ENCODE measurements at places on chromosomes 3 and 15. TPM values are rescaled to one million over a fixed set of nuclear protein-coding genes. Genes with fewer than 3 reads are reported as not detected.

Gene MPI
- total RNA-seq = 35.0 TPM

Gene CHRNA3
- not detected for total RNA-seq

Gene SPSB4
- 0.26 TPM for total RNA-seq

Gene PPP1R2
- 120 TPM for total RNA-seq

Gene EAF2
- total RNA-seq = 5.6 TPM

Gene CPNE4
- total RNA-seq = under 0.01 TPM

Gene ACOX2
- not detected for total RNA-seq

Gene ADAMTS17
- total RNA-seq = 2.0 TPM

Gene TIGIT
- total RNA-seq = not detected

Gene GOLGA6L7
- not detected for total RNA-seq

Gene GRIP2
- total RNA-seq = under 0.01 TPM

Gene TCTA
- total RNA-seq = 4.5 TPM

Gene COL6A6
- total RNA-seq = not detected

Gene CCR9
- total RNA-seq = not detected

Gene ZKSCAN7
- total RNA-seq = 2.9 TPM

Gene BHLHE40
- total RNA-seq = 42.9 TPM

Gene MCCC1
- 20.2 TPM for total RNA-seq

Gene CIDEC
- not detected for total RNA-seq

Gene FBXO40
- total RNA-seq = not detected

Gene CRYGS
- 0.79 TPM for total RNA-seq

Gene TICRR
- total RNA-seq = 0.26 TPM

Gene RCN2
- total RNA-seq = 60.6 TPM

Gene GPR176
- total RNA-seq = 3.4 TPM

Gene BMF
- 1.4 TPM for total RNA-seq

Gene ZBTB47
- 5.8 TPM for total RNA-seq

Gene GREM1
- 3.7 TPM for total RNA-seq

Gene NR1I2
- total RNA-seq = not detected

Gene KCNH8
- total RNA-seq = not detected

Gene ATP2B2
- total RNA-seq = not detected

Gene ETFA
- total RNA-seq = 223 TPM

Gene DHFR2
- total RNA-seq = 1.9 TPM

Gene KLHDC8B
- total RNA-seq = 37.9 TPM

Gene C3orf49
- not detected for total RNA-seq

Gene VPS8
- total RNA-seq = 56.9 TPM

Gene C3orf22
- total RNA-seq = not detected

Gene WDR49
- total RNA-seq = 1.1 TPM

Gene LRTM1
- not detected for total RNA-seq

Gene TM2D3
- 23.0 TPM for total RNA-seq

Gene PLCB2
- total RNA-seq = not detected

Gene MBNL1
- total RNA-seq = 54.8 TPM

Gene FRMD5
- 2.0 TPM for total RNA-seq

Gene ARGFX
- not detected for total RNA-seq

Gene CAMP
- 11.3 TPM for total RNA-seq

Gene SST
- total RNA-seq = not detected

Gene FSIP1
- 28.8 TPM for total RNA-seq

Gene PRTG
- under 0.01 TPM for total RNA-seq

Gene HRG
- total RNA-seq = not detected

Gene ITIH1
- total RNA-seq = not detected

Gene GOLGA6D
- total RNA-seq = not detected

Gene TNFSF10
- total RNA-seq = 24.6 TPM

Gene CCK
- 1.1 TPM for total RNA-seq

Gene IL12A
- total RNA-seq = 0.26 TPM

Gene GPR160
- 2.0 TPM for total RNA-seq

Gene BCHE
- total RNA-seq = 0.51 TPM

Gene PIERCE2
- 1.8 TPM for total RNA-seq

Gene EPHA6
- total RNA-seq = 0.64 TPM

Gene RTP3
- total RNA-seq = not detected

Gene SLC6A1
- not detected for total RNA-seq

Gene CKMT1B
- 43.7 TPM for total RNA-seq
